H9 (cell line): ENCODE measurements at places on chromosomes 4 and X. TPM values are rescaled to one million over a fixed set of nuclear protein-coding genes. Genes with fewer than 3 reads are reported as not detected.

FAM47E gene
- 1.0 and 2.0 TPM in 2 replicates for total RNA-seq

TCEAL2 gene
- total RNA-seq: 12.6 and 14.2 TPM in 2 replicates

KIAA0232 gene
- 24.9 and 28.5 TPM in 2 replicates for total RNA-seq

PCYT1B gene
- total RNA-seq: 27.4 and 29.1 TPM in 2 replicates

TEC gene
- 1.7 and 1.8 TPM in 2 replicates for total RNA-seq

CFAP99 gene
- total RNA-seq: 0.13 and 0.35 TPM in 2 replicates

MAB21L2 gene
- total RNA-seq: not detected in 2 replicates

RBM47 gene
- 70.3 and 75.9 TPM in 2 replicates for total RNA-seq

TCEAL7 gene
- 2.7 and 3.1 TPM in 2 replicates for total RNA-seq

SLC9B1 gene
- total RNA-seq: 0.59 and 2.0 TPM in 2 replicates

MGST2 gene
- total RNA-seq: 6.4 and 6.5 TPM in 2 replicates

SGMS2 gene
- 9.7 TPM in 2 replicates for total RNA-seq

KDR gene
- 48.2 and 51.4 TPM in 2 replicates for total RNA-seq

VGLL1 gene
- not detected in 2 replicates for total RNA-seq

MXRA5 gene
- total RNA-seq: 0.99 and 1.0 TPM in 2 replicates
